GM19239 (cell line): ENCODE measurements at places on chromosomes 12 and 14.

- peak; percentile 48 for DNase-seq
Observed at GRCh38 chr12:31406345-31406744, 80.4 kb upstream of the SINHCAF start.

GRCh38 chr14:77903937-77904617 is 104.2 kb downstream of the ADCK1 start:
- no peak for DNase-seq

GRCh38 chr12:94788298-94788697 is 137.9 kb upstream of the TMCC3 start:
- no peak for DNase-seq

GRCh38 chr12:53684654-53685220 is 8.9 kb upstream of the ATP5MC2 start:
- no peak for DNase-seq

GRCh38 chr12:79453820-79454219 is 236.9 kb downstream of the PAWR start:
- no peak for DNase-seq

- no peak for DNase-seq
Observed at GRCh38 chr14:51293912-51294389, 53.9 kb downstream of the TMX1 start.

DNA sequence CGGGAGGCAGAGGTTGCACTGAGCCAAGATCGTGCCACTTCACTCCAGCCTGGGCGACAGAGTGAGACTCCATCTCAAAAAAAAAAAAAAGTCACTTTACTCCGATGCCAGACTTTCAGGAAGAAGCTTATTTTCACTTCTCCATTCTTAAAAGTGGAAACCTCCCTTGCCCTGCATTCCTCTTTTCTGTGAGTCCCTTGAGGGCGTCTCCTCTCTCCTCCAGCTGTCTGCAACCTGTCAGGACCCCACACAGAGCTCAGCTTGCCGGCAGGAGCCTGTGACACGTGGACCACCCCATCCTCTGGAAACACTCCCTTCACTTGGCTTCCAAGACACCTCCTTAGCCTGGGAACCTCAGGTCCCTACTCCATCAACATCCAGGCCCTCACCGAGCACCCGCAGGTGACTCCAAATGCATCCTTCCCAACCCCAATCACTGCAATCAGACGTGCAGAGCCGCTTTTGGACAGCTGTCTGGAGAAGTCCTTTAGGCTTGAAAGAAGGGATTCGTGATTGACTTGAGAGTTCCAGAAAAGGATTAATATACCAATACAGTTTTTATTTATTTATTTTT is 34.3 kb downstream of the SLC15A4 start:
- DNase-seq, result no peak

- no peak for DNase-seq
Observed at GRCh38 chr12:55933799-55934742, 3.1 kb downstream of the DGKA start.

- no peak for DNase-seq
Observed at GRCh38 chr12:51855586-51856428, 7.3 kb upstream of the FIGNL2 start.

- DNase-seq, result no peak
Observed at GRCh38 chr12:130619385-130620001, 96.6 kb downstream of the RIMBP2 start.

DNA sequence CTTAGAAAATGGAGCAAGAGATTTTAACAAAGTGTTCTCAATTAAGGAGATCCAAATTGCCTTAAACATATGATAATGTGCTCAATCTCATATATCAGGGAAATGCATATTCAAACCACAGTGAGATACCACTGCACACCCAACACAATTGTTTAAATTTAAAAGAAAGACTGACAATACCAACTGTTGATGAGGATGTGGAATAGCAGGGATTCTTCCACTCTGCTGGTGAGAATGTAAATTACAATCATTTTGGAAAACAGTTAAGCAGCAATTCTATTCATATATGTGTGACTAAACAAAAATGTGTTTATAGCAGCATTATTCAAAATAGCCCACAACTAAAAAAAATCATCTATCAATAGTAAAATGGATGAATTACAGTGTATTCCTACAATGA is 144.2 kb downstream of the KICS2 start:
- DNase-seq, result no peak

GRCh38 chr14:69542311-69542710 is 32.4 kb downstream of the CCDC177 start:
- DNase-seq, result no peak

DNA sequence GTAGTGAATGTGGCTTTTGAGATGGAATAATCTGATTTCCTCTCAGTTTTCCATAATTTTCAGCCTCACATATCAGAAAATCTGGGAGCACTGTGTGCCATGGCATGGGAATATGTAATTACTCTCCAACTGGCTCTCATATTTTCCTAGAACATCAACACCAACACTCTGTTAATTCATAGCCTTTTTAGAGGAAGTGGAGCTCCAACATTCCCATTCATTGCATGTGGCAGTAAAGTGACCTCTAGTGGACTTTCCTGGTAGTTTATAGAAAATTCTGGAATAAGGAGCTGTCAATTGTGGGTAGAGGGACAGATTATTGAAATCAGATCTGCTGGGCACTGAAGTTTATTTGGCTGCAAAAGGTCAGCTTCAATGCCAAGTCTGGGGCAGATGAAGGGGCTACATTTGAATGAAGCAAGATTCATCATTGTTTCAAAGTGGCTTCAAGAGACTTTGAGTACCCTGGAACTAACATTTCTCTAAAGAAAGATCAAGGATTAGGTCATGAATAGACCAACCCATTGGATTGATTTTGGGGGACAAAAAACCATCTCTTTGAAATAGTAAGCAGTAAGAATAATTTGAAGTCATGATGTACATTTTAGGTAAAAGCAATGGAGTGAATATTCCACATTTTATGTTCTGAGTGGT is 23.6 kb upstream of the USP44 start:
- DNase-seq, result no peak

- DNase-seq, result no peak
Observed at GRCh38 chr12:11695321-11695720, 45.8 kb downstream of the ETV6 start.

- no peak for DNase-seq
Observed at GRCh38 chr12:113180333-113180732, 4.9 kb downstream of the DDX54 start.

- DNase-seq, result peak; percentile 28
Observed at GRCh38 chr14:51828017-51828797, 32.2 kb upstream of the GNG2 start.

GRCh38 chr12:127400221-127400620 is 866.7 kb upstream of the TMEM132C start:
- no peak for DNase-seq

GRCh38 chr12:111268738-111269572 is 99.9 kb downstream of the PHETA1 start:
- DNase-seq, result no peak

GRCh38 chr14:73613046-73613383 is 698 bp downstream of the ACOT6 start:
- no peak for DNase-seq

DNA sequence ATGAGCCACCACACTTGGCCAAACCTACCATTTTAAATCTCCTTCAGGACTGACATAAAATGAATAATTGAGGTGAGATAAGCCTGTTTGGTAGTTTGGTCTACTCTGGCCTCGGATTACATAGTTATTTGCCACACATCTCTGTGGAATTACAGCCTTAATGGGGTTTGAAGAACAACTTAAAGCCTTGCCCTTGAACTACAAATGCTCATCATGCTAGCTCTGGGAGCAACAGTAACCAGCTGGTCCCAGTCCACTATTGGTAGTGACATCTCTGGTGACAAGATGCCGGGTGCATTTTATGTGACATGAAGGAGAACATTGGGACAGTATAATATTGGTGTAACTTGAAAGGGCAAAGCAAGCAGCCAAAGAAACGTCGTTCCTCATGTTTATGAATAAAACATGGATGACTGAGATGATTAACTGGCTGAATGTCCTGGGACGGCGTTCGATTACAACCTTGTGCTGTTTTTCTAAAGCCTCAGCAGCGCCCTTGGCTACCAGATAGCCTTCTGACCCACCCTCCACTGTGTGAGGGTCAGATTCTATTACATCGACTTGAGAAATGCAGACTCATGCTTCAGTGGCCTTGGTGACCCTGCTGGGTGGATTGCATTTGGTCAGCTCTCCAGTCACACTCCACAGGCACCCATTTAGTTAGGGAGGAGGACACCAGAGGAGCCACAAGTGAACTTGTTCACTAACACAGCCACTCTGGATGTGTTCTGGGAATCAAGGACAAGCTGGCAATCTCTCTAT is 41.5 kb downstream of the BEST3 start:
- no peak for DNase-seq

- no peak for DNase-seq
Observed at GRCh38 chr12:5014269-5014668, 29.4 kb upstream of the KCNA5 start.

- no peak for DNase-seq
Observed at GRCh38 chr14:66010695-66011094, 475.5 kb upstream of the CCDC196 start.

- DNase-seq, result no peak
Observed at GRCh38 chr12:121915841-121916321, 2.5 kb upstream of the CFAP251 start.

- no peak for DNase-seq
Observed at GRCh38 chr12:27824126-27824842, 44.2 kb upstream of the MANSC4 start.

- DNase-seq, result no peak
Observed at GRCh38 chr12:130097342-130097741, 64.9 kb upstream of the FZD10 start.

- DNase-seq, result no peak
Observed at GRCh38 chr12:109624467-109624866, 50.9 kb downstream of the MVK start.

DNA sequence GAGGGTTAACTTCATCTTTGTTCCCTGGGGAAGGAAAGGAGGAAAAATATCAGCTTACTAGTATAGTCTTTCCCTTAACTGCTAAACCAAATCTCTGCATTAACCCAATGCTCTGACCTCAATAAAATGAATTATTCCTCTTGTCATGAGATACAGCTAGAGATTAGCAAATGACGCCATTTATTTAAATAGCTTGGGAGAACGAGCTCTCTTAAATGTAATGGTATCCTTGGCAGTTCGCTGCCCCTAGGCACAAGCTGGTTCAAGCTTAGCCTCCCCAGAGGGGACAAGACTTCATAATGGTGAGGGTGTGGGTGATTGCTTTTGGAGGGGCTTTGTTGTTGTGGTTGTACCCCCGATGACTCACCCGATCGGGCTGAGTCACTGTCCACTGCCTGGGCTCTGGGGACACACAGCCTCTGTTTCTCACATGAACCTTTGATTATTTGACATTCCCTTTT is 19.6 kb downstream of the FNTB start:
- DNase-seq, result no peak

- DNase-seq, result no peak
Observed at GRCh38 chr12:100820314-100820713, 25.7 kb downstream of the ANO4 start.

GRCh38 chr12:50529345-50529744 is 24.6 kb downstream of the DIP2B start:
- no peak for DNase-seq

GRCh38 chr12:18158774-18159557 is 69.0 kb upstream of the RERGL start:
- DNase-seq, result no peak

- no peak for DNase-seq
Observed at GRCh38 chr14:97723351-97723750, 926.2 kb downstream of the VRK1 start.

GRCh38 chr12:28517101-28517500 is 326.8 kb downstream of the CCDC91 start:
- DNase-seq, result no peak

DNA sequence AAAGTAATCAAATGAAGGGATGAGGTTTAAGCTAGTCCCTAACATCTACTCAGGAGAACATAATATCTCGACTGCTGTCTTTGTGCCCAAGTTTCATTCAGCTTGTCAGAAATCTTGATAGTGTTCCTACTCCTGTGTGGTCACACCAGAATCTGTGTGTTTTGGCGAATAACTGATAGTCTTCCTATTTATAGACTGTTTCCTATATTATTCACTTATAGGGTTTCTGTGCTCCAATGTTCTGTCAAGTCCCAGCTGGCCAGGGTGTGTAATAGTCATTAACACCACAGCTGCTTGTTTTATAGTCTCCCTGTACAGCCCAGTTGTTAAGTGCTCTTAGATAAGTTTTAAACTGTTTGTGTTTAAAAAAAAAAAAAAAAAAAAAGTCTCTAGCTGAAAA is 45.9 kb downstream of the GPR135 start:
- DNase-seq, result no peak

DNA sequence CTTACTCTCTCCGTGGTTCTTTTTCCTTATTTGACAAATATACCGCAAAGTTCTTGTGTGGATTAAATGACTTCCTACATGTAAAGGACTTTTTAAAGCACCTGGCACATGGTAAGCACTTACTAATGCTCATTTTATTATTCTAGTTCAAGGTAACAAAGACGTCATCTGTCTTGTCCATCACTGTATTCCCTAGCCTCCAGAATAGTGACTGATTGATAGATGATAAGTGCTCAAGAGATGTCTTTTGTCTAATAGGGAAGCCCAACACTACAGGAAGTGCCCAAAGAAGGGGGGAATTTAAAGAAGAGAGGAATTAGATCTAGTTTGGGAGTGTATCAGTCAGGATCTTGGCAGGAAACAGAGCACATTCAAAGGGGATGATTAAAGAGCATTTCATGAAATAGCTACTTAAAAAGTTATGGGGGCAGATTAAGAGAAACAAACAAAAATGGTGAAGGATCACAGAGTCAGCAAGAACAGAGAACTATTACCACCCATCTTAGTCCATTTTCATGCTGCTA is 151.9 kb downstream of the GXYLT1 start:
- DNase-seq, result no peak

GRCh38 chr12:27472604-27473003 is 26.1 kb downstream of the SMCO2 start:
- DNase-seq, result no peak

- DNase-seq, result no peak
Observed at GRCh38 chr12:28800129-28800528, 348.9 kb upstream of the FAR2 start.

GRCh38 chr12:33357181-33357580 is 82.4 kb downstream of the SYT10 start:
- no peak for DNase-seq

DNA sequence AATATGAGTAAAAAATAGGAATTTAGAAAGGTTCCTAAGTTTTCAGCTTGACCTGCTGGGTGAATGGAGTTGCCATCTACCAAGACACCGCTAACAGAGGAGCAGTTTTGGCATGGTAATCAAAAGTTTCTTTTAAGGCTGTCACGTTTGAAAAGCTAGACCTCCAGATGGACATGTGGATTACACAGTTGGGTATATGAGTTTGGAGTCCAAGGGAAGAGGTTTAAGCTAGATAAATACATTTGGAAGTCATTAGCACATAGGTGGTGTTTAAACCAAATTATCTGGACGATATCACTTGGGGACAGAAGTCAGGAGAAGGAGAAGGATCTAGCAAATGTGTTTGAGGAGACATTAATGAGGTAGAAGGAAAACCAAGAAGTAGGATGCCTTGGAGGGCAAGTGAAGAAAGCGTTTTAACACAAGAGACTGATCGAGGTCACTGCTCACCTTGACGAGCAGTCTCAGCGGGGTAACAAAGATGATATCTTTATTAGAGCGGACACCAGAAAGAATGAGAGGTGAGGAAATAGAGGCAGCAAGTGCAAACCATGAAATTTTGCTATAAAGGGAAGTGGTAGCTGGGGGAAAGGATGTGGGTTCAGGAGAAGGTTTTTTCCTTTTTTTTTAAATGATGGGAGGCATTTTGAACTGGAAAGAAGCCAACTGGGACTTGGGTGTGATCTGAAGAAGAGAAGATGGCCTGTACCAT is 17.6 kb downstream of the PNP start:
- no peak for DNase-seq

- DNase-seq, result no peak
Observed at GRCh38 chr14:60508707-60509437, at the start of gene SIX6. Gene SIX6, plus strand, starts transcription at chr14:60509146. Its CDS starts 253 bp downstream, at chr14:60509399.

GRCh38 chr12:10940389-10940788 is 1.3 kb upstream of the TAS2R14 start:
- no peak for DNase-seq
